Activated T-helper 17 cell treated with anti-CD3 and anti-CD28 coated beads, Interleukin-2, amount 50 U/mL, for 72 hours (primary cell): ENCODE measurements at places on chromosomes 2 and 18. TPM values are rescaled to one million over a fixed set of nuclear protein-coding genes. Genes with fewer than 3 reads are reported as not detected.

TXNL4A gene
- 115 TPM for total RNA-seq

ELOA2 gene
- not detected for total RNA-seq

DNA sequence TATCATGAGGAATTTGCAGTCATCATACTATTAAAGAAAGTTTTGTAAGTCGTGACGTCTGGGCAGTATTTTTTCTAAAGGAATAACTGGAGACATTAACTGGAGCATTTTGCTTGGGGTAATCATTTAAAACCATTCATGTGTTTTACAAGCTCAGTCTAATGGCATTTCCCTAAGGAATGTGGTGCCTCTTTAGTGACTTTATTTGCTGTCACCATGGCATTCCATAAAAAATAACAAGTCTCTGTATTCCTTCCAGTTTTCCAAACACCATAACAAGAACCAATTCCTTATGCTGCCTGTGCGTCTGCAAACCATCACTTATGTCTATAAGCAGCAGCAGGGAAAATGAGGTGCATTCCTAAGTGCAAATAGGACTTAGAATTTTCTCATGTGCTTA is 82.8 kb downstream of the EPB41L3 start:
- no peaks in the 10 kb centered on the region for H3K36me3 ChIP-seq
- no peak for ATAC-seq
- no peak overlapping the region for H3K4me3 ChIP-seq

PDK1 gene
- 95.8 TPM for total RNA-seq

GRCh38 chr2:45102141-45102540 is 92.9 kb upstream of the SIX2 start:
- H3K4me1 ChIP-seq = no peaks in the 10 kb centered on the region
- peaks cover 15% of the 10 kb centered on the region for H3K27me3 ChIP-seq
- H3K27ac ChIP-seq = no peak overlapping the region
- no peaks in the 10 kb centered on the region for H3K36me3 ChIP-seq
- no peak for ATAC-seq

GRCh38 chr2:241859436-241860183 is 916 bp upstream of the PDCD1 start:
- ATAC-seq = peak; percentile 39
- H3K4me3 ChIP-seq = peak overlapping the region; percentile 56
- no peaks in the 10 kb centered on the region for H3K27me3 ChIP-seq
- peaks cover 41% of the 10 kb centered on the region for H3K4me1 ChIP-seq

GRCh38 chr2:24434541-24434940 is 56.5 kb upstream of the NCOA1 start:
- H3K36me3 ChIP-seq = no peaks in the 10 kb centered on the region

DNA sequence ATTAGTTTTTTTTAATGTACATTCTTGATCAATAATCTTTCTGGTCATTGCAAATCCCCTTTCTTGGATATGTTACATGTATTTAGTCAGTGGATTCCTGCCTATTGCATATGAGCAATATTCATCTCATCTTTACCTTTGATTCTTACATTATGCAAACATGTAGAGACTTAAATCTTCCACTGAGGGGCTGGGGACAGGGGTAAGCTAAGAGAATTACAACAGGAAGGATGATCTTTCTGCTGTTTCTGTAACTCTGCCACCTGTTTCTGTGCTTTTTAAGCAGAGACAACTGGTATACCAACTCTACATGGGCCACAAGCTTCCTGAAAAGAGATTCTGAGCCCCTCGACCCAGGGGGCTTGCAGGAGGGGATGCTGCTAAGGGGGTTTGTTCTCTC is 68.6 kb downstream of the RND3 start:
- H3K27ac ChIP-seq = no peak overlapping the region
- H3K4me3 ChIP-seq = no peak overlapping the region
- no peak for ATAC-seq
- H3K27me3 ChIP-seq = peaks cover 5% of the 10 kb centered on the region

GRCh38 chr2:157946919-157947557 is 70.9 kb upstream of the ACVR1 start:
- no peaks in the 10 kb centered on the region for H3K27me3 ChIP-seq
- no peak overlapping the region for H3K4me3 ChIP-seq
- no peaks in the 10 kb centered on the region for H3K4me1 ChIP-seq
- no peaks in the 10 kb centered on the region for H3K36me3 ChIP-seq

ZAP70 gene
- 233 TPM for total RNA-seq

DNA sequence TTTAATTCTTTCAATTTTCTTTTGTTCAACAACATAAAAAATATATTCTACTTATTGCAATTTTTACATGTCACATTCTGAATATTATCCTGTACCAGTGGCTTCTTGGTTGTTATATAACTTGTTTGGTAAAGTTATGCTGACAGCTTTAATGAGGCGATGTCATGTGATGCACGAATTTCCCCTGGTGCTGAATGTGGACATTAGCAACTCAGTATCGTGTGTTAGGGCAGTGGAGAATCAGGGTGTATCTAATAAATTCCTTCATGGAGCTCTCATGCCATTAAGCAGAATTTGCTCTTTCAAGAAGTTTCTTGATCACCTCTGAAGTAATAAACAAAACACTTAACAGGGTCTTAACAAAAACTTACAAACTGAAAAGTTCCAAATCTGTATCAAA is 99.6 kb upstream of the DNMT3A start:
- H3K36me3 ChIP-seq = no peaks in the 10 kb centered on the region
- no peaks in the 10 kb centered on the region for H3K4me1 ChIP-seq
- H3K27me3 ChIP-seq = no peaks in the 10 kb centered on the region
- ATAC-seq = no peak
- H3K27ac ChIP-seq = no peak overlapping the region

ABCG5 gene
- total RNA-seq = not detected

GPR75 gene
- total RNA-seq = 3.2 TPM

DNA sequence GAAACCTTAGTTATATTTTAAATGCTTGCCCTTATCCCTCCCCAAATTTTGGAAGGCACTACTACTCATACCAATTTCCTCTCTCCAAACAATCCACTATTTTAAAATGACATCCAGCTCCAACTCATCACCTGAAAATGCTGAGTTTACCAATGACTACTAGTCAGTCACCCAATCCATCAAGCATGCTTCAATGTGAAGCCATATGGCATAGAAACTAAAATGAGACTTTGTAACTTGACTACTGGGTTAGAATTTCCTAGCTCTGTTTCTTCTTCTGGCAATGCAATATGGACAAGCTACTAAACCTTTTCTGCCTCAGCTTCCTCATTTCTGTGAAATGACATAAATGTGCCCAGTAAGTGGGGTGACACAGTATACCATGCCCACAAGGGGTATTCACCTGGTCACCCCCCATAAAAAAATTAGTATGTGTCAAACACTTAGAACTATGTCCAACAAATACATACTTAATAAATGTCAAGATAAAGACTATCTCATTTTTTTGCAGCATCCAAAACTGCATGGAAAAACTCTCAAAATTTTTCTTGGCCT is 10.0 kb upstream of the STPG4 start:
- H3K27me3 ChIP-seq = no peaks in the 10 kb centered on the region
- H3K4me1 ChIP-seq = peaks cover 26% of the 10 kb centered on the region
- no peak for ATAC-seq
- peaks cover 100% of the 10 kb centered on the region for H3K36me3 ChIP-seq

DNA sequence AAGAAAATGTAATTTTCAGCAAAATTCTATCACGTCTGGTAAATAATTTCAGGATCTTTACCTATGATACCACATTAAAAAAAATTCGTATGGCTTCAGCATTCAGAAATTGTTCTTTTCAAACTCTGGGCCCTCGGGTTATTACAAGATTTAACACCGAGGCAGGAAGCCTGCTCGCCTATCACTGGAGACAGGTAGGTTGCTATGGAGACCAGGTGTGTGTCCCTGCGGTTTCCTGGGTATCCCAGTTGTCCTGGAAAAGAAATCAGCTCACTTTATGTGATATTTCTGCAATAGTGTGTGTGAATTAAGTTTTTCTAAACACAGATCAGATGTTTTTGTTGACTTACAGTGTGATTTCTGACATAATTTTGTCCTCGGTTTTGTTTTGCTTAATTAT is 14.2 kb downstream of the HPCAL1 start:
- no peak overlapping the region for H3K4me3 ChIP-seq
- H3K27me3 ChIP-seq = no peaks in the 10 kb centered on the region
- peaks cover 12% of the 10 kb centered on the region for H3K36me3 ChIP-seq
- no peak for ATAC-seq
- no peak overlapping the region for H3K27ac ChIP-seq

CHRNA1 gene
- total RNA-seq = 0.13 TPM

DNA sequence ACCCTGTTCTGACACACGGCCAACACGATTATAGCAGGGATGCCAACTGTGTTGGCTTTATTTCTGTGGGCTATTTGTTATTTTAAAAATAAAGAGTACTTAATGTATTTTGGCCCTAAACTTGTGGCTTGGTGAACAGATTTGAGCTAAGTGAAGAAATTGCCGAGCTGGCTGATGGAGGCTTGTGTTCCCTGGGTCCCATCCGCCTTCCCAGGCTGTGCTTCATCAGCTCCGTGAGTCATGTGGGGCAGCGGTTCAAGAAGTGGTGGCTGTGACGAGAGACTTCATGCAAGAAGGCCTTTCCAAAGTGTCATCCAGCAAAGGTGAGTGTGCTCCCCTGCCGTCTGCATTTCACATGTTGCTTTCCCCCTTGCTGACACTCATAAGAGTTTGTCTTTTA is 73.6 kb upstream of the NCK2 start:
- peaks cover 16% of the 10 kb centered on the region for H3K4me1 ChIP-seq
- H3K36me3 ChIP-seq = no peaks in the 10 kb centered on the region
- no peaks in the 10 kb centered on the region for H3K27me3 ChIP-seq
- ATAC-seq = no peak
- no peak overlapping the region for H3K27ac ChIP-seq

- ATAC-seq = no peak
- H3K27me3 ChIP-seq = no peaks in the 10 kb centered on the region
- H3K4me3 ChIP-seq = peak overlapping the region; percentile 76
Measured at GRCh38 chr2:196277002-196277401, 105.6 kb upstream of the STK17B start.

DNA sequence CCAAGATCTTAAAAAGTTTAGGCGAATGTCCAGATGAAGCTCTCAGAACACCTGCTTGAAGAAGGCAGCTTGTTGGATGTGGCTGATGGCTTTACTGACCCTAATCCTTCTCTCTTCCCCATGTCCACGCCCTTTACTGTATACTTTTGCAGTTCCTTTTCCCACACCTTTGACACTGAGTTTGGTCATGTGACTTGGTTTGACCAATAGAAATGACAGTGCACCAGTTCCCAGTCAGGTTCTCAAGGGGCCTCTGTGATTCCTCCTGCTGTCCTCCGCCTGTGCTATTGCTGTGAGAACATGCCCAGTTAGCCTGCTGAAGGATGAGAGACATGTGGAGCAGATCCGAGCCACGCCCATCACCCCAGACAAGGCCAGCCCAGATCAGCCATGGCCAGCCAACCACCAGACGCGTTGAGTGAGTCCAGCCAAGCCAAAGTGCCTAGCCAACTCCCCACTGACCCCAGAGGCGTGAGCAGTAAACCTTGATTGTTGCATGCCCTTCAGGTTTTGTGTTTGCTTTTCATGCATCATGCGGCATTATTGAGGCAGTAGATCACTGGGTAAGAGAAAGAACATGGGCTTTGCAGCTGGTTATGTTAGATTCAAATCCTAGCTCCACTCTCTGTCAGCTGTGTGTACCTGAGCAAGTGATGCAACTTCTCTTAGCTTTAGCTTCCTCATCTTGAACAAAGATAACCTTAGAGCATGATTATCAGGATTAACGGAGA is 258.0 kb upstream of the SIX2 start:
- H3K4me3 ChIP-seq = no peak overlapping the region
- H3K27ac ChIP-seq = no peak overlapping the region
- peaks cover 31% of the 10 kb centered on the region for H3K27me3 ChIP-seq
- no peaks in the 10 kb centered on the region for H3K36me3 ChIP-seq
- H3K4me1 ChIP-seq = no peaks in the 10 kb centered on the region
- no peak for ATAC-seq

DNA sequence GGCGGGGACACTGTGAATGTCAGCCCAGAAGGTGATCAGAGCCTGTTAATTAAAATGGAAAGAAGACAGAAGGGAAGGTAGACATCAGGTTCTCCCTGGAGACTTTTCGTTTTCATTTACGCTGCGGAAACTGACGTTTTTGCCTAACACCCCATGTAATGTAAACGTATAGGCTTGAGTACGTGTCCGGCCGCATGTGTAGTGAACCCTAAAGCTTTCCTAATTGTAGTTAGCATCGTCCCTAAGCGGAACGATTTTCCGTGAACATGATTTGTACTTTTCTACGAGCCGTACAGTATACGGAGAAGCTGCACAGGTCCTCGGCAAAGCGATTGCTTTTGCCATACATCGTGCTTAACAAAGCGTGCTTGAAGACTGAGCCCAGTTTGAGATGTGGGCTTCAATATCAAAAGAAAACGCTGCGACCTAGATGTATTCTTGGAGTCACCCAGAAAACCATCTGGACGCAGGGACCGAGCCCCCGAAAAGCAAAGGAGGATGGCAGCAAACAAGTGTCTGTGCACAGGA is 284 bp downstream of the TIMM21 start:
- peaks cover 2% of the 10 kb centered on the region for H3K27me3 ChIP-seq
- H3K36me3 ChIP-seq = peaks cover 61% of the 10 kb centered on the region
- H3K4me1 ChIP-seq = peaks cover 34% of the 10 kb centered on the region

SPDYA gene
- 3.3 TPM for total RNA-seq

DNA sequence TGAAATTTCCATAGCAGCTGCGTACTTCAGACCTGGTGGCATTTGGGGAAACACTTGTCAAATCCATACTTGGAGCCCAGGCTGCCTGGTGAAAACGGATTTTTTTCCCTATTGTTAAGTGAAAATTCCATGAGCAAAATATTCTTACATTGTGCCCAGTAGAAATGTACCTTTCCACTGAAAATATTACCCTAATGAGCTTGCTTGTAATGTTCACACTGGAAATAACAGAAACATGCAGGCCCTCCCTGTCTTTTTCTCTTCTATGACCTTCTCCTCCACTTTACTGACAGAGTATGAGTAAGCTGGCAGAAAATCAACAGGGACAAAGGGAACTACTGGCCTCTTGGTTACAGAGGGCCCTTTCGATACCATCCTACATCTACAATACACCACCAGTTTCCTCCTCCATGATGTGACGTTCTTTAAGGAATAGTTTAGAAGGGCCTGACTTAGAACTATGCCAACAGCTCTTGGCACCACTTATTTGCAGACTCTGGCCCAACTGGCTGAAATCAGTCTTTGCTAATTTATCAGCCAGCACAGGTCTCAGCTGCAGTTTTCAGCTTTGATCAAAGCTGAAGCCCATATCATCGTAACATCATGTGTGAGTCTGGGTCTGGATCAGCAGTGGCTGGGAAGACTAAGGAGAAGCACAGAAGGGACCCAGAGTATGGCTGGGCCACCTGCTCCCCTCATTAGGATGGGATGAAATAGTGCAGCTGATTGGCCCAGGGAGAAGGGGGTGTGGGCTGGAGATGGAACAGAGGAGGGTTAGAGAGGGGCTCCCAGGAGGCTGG is 272.2 kb upstream of the ID2 start:
- H3K4me1 ChIP-seq = peaks cover 26% of the 10 kb centered on the region
- ATAC-seq = no peak
- H3K36me3 ChIP-seq = peaks cover 11% of the 10 kb centered on the region
- no peaks in the 10 kb centered on the region for H3K27me3 ChIP-seq
- H3K4me3 ChIP-seq = peak overlapping the region; percentile 41
- H3K27ac ChIP-seq = peak overlapping the region; percentile 91

GRCh38 chr2:221034026-221034701 is 537.9 kb downstream of the EPHA4 start:
- ATAC-seq = no peak
- no peaks in the 10 kb centered on the region for H3K4me1 ChIP-seq
- peaks cover 4% of the 10 kb centered on the region for H3K27me3 ChIP-seq
- H3K36me3 ChIP-seq = no peaks in the 10 kb centered on the region
- H3K27ac ChIP-seq = no peak overlapping the region

NOSTRIN gene
- total RNA-seq = not detected
